Dorsolateral prefrontal cortex (tissue), 122 donors: ENCODE measurements at places on chromosomes 12 and 14. TPM values are rescaled to one million over a fixed set of nuclear protein-coding genes. Genes with fewer than 3 reads are reported as not detected.

CCND2 gene
- total RNA-seq: 136 TPM

DNA sequence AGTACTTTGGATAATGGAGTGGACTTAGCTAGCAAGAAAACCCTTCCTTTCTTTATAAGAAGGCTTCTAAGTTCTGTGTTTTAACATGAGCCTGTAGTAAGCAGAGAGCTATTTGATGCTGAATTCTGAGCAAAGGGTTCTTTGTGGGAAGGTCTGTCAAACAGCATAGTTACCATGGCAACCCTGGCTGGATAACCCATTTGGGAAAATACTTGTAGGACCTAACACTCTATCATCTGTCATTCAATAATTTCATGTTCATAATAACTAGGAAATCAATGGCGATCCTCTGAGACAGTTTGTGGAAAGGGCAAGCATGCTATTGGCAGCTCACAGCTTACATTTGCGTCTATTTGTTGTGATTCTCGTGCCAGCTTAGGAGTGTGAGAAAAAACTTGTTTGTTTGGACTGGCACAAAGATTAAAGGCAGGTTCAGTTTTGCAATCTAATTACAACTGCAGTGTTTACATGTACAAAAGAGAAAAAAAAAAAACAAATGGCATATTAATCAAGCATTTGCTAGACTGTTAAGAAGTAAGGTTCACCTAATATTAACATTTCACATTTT is 219.2 kb downstream of the PDZRN4 start:
- DNase-seq: no peak

DNA sequence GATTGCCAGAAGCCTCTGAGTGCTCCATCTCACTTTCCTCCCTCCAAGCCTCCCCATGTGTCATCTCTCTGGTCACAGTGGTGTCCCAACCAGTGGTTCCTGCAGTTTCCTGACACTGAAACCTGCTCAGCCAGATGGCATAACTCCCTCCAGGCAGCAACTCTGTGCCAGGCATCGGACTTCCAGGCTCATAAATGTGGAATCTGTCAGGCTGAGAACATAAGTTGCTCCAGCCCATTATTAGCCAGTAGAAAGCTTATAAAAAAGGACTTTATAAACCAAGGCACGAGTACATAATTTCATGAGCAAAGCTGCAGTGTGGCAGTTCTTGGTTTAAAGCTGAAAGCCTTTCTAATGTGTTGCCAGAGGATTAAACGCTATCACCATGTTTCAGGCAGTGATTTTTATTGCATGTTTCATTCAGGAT is 194.3 kb downstream of the DACT1 start:
- no peak for DNase-seq

GRCh38 chr12:32201976-32202375 is 95.3 kb downstream of the BICD1 start:
- DNase-seq: peak; percentile 39

DNA sequence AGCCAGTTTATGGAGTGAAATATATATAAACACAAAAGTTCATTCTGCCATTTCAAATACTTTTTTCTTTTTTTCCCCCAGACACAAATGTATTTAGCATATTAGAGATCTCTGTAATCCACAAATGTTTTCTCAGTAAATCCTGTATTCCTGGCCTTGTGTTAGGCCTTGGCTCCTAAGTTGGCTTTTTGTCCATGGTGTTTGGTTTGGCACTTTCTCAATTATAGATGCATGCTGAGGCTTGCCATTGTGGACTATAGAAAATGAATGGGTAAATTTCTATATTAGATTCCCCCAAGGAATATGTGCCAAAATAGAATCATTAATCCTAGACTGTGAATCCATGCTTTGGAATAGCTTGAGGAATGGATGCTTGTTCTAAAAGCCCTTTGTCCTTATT is 17.0 kb downstream of the RIC8B start:
- DNase-seq: no peak
